Activated T-helper 1 cell treated with anti-CD3 and anti-CD28 coated beads, Interleukin-2, amount 50 U/mL, for 16 hours (primary cell): ENCODE measurements at places on chromosomes 16 and 17.

DNA sequence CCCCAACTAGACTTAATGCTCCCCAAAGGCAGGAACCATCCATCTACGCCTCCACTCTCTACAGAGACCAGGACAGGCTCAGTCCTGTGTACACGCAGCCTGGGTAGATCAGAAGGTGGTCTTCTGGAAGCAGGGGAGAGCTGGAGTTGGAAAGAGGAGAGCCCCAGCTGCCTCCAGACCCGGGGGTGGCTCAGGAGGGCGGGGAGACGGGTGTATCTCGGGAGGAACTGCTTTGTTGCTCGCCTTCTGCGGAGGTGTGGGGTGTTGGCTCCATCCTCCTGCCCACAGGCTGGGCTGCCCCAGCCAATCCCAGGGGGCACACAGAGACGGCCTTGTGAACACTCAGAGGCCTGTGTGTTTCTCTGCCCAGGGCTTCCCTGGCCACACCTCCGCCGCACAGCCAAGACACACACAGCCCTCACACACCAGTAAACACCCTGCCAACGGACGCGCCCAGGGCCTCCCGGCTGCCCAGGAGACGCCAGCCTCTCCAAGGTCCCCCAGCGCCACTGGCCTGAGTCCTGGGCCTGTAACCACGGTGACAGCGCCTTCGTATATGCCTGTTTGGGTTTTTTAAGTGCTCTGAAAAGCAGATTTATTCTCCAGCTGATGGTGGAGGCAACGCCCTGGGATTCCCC, 143.4 kb upstream of the CDC42EP4 start:
- DNase-seq = no peak

DNA sequence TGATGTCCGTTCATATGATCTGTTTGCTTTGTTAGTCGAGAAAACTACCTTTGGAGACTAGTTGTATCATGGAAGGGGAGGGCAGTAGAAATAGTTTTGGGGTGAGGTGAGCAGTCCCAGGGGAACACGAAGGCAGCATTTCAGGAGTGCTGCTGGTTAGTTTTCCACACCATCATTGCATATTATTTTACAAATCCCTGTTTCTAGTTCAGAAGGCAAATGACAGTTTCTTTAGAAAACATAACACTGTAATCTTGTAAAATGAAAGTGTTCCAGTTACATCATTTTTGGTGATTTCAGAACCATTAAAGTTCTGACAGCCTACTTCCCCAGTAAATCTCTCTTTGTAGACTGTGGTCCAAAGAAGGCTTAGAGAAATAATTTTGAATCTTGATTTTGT, 25.4 kb downstream of the BANP start:
- DNase-seq = no peak

DNA sequence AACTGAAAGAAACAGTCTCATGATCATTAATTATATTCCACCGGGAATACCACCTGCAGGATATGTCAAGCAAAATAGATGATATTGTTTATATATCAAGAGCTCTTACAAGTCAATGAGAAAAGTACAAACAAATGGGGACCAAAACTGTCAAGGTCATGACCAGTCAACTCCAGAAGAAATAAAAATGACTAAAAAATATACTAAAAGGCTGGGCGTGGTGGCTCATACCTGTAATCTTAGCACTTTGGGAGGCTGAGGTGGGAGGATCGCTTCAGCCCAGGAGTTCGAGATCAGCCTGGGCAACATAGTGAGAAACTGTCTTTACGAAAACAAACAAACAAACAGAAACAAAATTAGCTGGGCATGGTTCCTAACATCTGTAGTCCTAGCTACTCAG, 49.8 kb upstream of the SCNN1B start:
- no peak for DNase-seq

DNA sequence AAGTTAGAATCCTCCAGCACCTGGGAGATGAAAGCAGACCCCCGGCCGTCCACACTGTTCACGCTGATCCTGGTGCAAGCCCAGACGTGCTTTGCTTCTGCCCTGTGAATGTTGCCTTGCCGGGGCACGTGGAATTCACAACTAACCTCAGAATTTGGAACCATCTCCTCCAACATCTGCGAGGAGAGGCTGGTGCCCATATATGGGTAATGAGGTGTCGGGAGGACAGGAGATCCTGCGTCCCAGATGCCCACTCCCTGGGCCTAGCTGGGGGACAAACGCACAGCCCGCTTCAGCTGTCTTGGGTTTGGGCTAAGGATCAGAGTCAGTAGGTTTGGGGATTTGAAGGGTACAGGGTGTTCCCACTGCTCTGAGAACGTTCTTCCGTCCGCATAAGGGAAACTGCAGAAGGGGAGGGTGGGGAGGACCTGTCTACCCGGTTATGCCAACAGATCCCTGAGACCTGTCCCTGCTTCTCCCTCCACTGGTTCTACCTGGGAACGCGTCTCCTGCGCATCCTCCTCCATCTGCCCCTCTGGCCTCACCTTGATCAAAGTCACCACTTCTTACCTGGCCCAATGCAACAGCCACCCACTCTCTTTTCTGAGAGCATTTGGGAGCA, 14.1 kb downstream of the PPL start:
- no peak for DNase-seq

GRCh38 chr17:8482546-8482945, 46.9 kb downstream of the NDEL1 start:
- no peak for DNase-seq

DNA sequence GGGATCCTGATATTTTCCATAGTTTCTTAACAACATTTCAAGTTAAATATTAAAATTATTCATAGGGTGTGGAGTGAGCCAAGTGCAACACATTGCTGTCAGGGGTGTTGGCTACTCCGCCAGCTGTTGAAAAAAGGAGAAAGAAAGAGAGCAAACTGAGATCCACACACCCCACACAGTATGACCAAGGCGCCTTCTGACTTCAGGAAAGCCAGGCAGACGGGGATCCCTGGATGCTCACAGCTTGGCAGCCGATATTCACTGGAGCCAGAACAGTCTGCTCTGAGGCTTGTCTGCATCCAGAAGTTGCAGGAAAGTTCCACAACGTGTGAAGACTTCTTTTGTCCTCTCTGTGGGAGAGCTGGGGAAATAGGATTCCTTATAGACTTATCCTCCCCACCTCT, 9.3 kb downstream of the CHD9NB start:
- no peak for DNase-seq

DNA sequence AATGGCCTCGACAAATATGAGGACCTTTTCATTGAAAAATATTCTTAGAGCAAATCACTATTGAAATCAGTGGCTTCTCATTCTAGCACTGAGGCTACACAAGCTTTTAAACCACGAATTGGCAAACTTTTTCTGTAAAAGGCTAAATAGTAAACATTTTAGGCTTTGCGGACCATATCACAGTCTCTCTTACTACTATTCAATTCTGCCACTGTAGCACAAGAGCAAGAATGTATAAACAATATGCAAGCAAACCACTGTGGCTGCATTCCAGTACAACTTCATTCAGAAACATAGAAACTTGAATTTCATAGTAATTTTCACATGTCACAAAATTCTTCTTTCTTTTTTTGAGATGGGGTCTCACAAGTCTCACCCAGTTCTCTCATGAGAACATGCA, 49.1 kb downstream of the PHLPP2 start:
- DNase-seq = no peak

DNA sequence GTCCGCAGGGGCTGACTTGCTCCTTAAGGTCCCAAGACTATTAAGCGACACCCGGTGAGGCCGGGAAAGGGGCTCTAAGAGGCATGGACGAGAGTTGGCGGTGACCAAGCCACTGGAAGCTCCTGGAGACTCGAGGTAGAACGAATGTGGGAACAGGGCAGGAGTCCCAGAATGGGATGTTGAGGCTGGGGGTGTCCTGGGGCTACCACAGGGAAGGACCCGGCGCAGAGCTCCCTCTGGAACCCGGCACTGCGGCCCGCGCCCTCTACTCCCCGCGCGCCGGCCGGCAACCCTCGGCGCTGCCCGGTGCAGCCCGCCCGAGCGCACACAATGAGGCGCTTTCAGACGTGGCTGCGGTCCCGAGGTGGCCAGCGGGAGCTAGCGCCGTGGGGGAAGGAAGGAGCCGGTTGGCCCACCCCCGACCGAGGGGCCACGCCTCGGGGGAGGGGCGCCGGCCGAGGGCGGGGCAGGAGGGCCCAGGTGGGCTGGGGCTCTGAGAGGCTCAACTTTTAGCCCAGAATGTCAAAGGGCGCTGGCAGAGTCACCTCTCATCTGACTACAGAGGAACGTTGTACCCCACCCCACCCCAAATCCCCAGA, at the start of gene CHST6:
Gene CHST6 (minus strand): TSS at position 366 of the 599 bp plus-strand sequence. CDS start 15,613 bp downstream, outside the sequence.
- no peak for DNase-seq

DNA sequence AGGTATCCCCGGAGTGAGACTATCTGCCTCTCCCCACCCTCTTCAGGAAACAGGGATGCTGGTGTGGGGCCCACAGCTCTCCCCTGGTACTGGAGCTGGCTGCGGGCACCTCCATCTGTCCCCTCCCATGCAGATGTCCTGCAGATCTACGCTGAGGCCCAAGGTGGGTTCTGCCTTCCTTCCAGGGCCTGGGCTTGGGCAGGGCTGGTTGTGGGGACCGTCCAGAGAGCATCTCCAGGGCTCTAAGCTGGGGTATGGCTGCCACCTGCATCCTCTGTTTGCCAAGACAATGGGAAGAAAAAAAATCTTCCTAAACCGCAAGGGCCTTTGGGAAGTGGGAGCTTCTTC, 12.9 kb downstream of the ZNF213 start:
- DNase-seq = no peak

DNA sequence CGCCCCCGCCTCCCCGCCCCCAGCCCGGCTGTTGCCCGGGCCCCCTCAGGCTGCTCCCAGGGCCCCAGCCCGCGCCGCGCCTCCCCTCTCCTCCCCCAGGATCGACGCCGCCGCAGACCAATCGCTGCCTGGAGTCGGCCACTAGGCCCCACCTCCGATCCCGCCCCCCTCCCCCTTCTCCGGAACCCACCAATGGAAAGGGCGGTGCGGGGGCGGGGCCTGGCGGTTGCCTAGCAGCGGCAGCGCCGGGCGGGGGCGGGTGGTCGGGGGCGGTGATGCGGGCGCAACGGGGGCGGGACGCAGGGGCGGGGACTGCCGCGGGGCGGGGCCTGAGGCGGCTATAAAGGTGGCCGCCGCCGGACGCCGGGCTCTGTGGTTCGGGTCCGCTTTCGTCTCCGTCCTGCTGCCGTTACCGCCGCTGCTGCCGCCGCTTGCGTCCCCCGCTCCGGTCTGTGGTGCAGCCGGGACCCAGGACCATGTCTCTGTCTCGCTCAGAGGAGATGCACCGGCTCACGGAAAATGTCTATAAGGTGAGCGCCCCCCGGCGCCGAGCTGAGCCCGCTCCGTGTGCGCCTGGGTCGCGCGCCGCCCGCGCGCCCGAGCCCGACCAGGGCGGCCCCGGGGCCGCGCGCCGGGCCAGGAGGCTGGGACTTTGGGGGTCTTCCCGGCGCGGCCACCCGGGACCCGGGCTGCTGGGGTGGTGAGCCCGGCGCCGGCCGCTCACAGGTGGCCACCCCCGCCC, at the start of gene BAIAP2:
Gene BAIAP2 (plus strand): TSS at position 373 of the 742 bp plus-strand sequence. CDS start 104 bp downstream, at position 477.
- peak; percentile 98 for DNase-seq

- no peak for DNase-seq
Observed at GRCh38 chr16:79264237-79265109, 336.1 kb downstream of the MAF start.

- DNase-seq = no peak
Observed at GRCh38 chr17:73465130-73465952, 153.5 kb upstream of the CDC42EP4 start.

DNA sequence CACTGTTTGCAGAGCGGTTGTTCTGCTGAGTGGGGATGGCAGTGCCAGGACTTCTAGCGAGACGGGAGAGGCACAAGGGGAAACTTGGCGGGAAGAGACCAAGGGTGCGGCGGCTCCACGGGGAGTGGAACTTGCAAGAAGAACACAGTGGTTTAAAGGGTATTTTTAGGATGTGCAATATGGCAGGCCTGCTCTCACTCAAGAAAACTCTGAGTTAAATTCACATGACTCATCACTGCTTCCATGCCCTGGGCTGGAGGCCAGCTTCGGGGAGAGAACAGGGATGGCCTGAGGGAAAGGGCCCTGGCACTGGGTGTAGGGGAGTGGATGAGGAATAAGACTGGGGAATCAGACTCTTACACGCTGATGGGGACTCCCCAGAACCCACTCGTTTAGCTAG, 13.3 kb upstream of the CD300LD start:
- DNase-seq = no peak

- no peak for DNase-seq
Observed at GRCh38 chr16:1747934-1748333, 23.4 kb downstream of the NME3 start.

DNA sequence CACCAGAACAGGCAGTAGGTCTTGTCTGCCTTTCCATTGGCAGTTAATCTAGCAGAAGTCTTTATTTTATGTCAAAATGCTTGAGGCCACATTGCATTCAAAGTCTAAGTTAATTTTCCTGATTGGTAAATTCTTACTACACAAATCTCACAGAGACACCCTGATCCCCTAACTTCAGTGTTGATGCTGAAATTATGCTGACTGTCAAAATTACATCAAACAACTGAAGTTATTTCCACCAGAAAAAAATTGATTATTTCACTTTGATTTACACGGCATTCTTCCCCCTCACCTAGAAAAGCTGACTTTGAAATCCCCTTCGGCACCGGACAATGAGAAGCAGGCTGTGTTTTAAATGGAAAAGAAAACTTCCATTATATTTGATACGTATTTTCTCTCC, 99.1 kb downstream of the MAF start:
- no peak for DNase-seq

- DNase-seq = no peak
Observed at GRCh38 chr17:73508057-73508930, 136.0 kb downstream of the SDK2 start.

DNA sequence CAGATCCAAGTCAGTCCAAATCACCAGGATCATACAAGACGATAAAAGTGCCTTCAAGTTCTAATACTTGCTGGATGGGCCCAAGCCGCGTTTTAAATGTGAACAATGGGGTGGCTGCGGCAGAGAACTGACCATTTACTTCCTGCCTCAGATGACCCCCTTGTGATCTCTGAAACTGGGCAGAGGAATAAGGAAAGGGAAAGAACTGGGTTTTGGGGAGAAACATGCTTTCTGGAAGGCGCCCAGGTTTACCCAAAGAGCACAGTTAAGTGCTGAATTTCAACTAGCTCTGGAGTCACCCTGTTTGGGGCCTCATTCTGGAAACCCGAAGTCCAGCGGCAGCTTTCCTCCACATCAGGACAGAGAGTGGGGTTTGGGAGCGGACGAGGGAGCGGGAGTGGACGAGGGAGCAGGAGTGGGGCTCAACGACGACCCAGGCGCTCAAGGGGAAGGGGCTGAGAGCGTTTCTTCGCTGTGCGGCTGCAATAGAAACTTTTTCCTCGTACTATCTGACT, 1.6 kb downstream of the FAM20A start:
- no peak for DNase-seq

DNA sequence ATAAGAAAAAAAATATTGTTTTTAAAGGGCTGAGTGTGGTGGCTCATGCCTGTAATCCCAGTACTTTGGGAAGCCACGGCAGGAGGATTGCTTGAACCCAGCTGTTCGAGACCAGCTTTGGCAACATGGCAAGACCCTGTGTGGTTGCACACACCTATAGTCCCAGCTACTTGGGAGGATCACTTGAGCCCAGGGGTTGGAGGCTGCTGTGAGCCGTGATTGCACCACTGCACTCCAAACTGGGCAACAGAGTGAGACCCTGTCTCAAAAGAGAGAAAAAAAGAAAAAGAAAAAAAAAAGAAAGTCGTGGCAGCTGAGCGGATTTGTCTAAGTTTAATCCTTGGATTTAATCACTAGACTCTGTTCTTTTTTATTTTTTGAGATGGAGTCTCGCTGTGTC, 6.3 kb upstream of the FCSK start:
- no peak for DNase-seq
